ENCODE measurements at places on chromosomes 2 and 18.

DNA sequence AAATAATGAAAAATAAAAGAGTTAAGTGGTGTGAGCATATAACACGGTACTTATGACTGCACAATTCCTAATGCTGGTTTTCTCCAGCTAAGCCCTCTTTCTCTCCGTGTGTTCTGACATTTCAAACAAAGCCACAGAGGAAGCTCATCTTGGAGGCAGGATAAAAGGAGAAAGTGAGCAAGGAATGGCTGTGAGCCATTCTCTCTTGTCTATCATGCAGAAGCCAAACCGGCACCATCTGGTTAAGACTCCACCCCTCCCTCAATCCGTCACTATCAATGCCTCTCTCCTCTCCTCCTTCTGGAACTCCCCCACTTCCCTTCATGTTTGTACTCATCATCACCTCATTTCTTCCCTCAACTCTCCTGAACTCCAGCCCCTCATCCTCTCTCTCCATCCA is 210.4 kb downstream of the TMEM163 start:
- DNase-seq = no peak

- no peak for DNase-seq
Measured at GRCh38 chr2:164754157-164755093, 87.2 kb downstream of the COBLL1 start.

GRCh38 chr2:213934560-213934959 is 476.3 kb upstream of the VWC2L start:
- no peak for DNase-seq

- no peak for DNase-seq
Measured at GRCh38 chr2:219104107-219105035, 43.6 kb upstream of the IHH start.

DNA sequence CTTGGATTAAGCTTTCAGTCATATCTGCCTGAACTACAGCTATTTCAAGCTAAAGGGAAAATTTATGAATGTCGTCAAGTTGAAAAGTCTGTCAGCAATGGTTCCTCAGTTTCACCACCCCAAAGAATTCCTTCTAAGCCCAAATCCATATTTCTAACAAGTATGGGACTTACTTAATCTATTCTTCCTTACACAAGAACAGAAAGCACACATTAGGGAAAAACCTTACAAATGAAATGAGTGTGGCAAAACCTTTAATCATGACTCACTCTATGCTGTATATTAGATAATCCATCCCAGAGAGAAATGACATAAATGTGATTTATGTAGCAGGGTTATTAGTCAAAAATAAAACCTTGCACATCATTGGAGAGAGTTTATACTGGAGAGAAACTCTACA is 78.9 kb downstream of the RAB31 start:
- no peak for DNase-seq

GRCh38 chr2:46885376-46885775 is 30.2 kb downstream of the MCFD2 start:
- DNase-seq = no peak

GRCh38 chr18:41783065-41783818 is 171.8 kb upstream of the PIK3C3 start:
- DNase-seq = no peak

DNA sequence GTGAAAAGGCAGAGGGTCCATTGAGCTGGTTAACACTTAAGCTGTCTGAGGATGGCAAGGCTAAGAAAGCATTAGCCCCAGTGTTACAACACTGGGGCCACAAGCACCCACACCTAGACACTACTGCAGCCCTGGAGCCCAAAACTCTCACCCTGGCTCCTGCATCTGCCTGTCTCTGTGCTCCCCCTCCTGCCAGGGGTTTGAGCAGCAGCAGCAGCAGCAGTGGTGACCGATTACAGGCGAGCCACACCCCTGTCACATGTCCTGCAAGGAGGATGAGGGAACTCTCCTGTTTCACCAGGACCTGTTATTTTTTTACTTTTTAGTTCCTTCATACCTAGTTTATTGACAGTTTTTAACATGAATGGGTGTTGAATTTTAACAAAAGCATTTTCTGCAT is 326.7 kb upstream of the MAP2 start:
- no peak for DNase-seq

GRCh38 chr2:197174539-197175094 is 136.0 kb downstream of the ANKRD44 start:
- peak; percentile 45 for DNase-seq

- DNase-seq = no peak
Measured at GRCh38 chr18:6879508-6880195, 150.1 kb downstream of the ARHGAP28 start.

GRCh38 chr2:188892636-188893035 is 81.5 kb upstream of the COL3A1 start:
- no peak for DNase-seq

DNA sequence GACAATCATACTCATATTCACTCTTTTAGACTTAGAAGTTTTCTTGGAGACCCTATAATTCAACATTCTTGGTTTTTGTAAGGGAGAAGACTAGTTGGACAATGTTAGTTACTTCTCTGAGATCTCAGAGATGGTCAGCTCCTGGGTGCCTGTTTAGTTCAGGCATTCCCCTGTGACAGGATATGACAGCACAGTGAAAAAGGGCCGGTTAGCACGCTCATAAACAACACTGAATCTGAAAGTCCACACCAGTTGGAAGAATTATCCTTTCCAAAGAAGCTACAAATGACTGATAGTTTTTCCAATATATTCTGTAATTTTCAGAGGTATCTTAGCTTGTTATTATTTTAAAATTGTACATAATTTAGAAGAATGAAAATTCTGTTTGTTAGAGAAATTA is 75.7 kb downstream of the ADAM23 start:
- no peak for DNase-seq

DNA sequence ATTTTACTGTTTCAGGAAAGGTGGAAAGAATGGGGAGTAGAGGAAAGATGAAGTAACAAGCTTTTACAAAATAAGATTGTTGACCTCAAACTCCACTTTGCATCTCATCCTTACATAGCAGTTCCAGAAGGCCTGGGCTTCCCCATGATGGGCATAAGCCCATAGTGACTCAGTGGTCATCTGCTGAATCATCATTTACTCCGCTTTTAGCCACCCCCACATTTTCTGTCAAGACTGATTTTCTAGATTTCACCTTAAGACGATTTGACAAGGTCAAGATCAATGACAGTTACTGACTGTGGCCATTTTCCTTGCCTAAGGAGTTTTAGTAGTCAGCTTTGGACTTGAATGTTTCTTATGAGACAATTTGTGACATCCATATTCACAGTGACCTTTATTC is 49.4 kb downstream of the PLEKHM3 start:
- no peak for DNase-seq

- DNase-seq = peak; percentile 79
Measured at GRCh38 chr2:74553892-74554819, at the start of the genes DOK1 and LOXL3. TSS of gene DOK1 (plus strand) at chr2:74554720. CDS start at chr2:74554755, 35 bp downstream. TSS of gene LOXL3 (minus strand) at chr2:74553942. CDS start at chr2:74552634, 1,308 bp downstream.

DNA sequence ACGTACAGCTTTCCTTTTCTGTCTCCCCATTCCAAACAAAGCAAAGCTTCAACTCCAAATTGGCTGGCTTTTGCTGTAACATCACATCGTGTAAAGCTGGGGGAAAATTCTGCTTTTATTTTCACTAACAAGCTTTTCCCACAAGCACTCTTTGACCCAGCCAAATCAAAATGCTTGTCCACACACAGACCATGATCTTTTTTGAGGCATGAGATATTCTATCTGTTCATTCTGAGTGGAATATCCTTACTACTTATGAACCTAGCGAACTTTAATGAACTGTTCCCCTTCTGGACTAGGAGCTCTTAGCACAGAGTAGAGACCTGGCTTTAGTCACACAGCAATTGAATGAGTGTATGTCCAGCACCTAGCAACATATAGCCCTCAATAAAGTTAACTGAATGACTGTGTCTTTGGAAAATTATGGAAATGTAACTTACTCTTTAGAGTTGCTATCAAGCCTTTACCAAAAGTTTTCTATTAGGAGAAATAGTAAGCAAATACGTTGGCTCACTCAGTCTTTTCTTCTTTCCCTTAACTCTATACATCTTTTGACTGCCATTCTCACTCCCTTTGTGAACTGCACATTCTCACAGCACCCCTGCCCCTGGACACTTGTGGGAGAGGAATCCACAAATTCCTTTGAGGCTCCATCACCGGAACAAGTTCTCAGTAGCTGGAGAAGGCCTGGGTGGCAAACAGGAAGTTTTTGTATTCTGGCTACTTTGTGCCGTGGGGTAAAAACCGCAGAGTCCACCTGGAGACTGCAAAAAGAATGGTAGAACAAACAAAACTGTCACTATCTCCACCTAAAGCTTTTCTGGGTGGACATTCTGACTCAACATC is 1.3 kb upstream of the UBE2E3 start:
- no peak for DNase-seq

DNA sequence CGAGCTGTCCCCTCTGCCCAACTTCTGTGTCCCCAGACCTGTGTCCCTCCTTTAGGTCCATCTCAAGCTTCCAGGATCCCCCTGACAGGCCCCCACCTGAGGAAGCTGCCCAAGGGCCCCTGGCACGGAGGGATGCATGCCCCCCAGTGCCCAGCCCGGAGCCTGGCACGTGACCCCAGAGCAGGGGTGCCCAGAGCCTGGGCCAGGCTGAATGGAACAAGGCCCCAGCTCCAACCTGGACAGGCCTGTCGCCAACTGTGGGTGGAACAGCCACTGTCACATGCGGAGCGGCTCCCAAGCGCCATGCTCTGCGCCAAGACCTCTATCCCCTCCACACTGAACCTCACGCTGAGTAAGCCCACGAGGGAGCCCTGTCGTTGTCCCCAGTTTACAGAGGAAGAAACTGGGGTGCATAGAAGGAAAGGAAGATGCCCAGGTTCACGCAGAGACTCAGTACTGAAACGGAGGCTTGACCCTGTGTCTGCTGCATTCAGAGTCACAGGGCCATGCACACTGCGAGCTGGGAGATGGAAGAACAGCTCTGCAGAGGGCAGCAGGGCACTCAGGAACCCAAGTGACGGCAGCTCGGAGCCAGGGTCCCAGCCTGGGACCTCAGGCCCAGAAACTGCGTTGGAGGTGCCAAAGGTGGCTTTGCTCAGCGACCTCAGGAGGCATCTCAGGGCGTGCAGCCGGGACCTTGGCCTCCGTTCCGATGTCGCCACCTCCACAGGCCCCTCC is 5.5 kb upstream of the ECEL1 start:
- no peak for DNase-seq
